ENCODE measurements at places on chromosomes 4 and X. TPM values are rescaled to one million over a fixed set of nuclear protein-coding genes. Genes with fewer than 3 reads are reported as not detected.

- DNase-seq, result peak; percentile 94
Measured at GRCh38 chr4:6322761-6323566, 53.3 kb downstream of the WFS1 start.

- DNase-seq, result no peak
Measured at GRCh38 chr4:184153781-184154180, 63.9 kb downstream of the ENPP6 start.

DNA sequence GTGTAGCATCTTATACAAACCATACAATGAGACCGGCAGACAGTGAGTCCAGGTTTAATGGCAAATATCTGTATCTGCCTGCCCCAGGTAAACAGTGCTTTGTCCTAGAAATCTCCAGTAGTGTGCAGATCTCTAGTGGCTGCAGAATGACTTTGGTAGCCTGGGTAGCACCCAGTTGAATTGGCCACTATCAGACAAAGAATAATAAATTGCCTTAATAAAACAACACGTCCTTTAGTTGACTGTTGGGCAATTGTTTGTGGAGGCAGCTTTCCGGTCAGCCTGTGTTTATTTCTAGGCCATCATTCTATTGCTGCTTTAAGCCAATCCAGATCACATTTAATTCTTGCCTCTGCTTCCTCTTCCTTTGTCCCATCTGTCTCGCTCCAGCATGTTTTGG is 52.5 kb downstream of the SNX25 start:
- DNase-seq, result no peak

DNA sequence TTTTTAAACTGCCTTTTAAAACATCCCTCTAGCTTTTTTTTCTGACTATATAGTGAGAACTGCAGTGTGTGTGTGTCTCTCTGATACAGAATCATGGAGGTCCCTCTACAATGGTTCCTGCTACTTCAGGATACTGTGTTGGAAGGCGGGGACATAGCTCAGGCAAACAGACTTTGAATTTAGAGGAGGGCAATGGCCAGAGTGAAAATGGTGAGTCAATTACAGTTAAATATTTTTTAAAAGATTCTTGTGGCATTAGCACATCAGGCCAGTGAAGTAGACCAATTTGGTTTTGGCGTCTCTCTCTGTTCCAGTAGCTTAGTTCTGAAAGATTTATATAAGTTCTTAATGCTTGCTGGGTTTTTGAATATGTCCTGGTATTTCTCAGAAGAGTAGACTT is 47.1 kb downstream of the ALG13 start:
- no peak for DNase-seq

COX7B2 gene
- not detected for polyA plus RNA-seq

Data from HepG2 (cell line).